ENCODE measurements at places on chromosomes 7 and 10. TPM values are rescaled to one million over a fixed set of nuclear protein-coding genes. Genes with fewer than 3 reads are reported as not detected.

The CLRN3 gene
- 24.1 TPM for polyA plus RNA-seq

The CRPPA gene
- polyA plus RNA-seq = 4.4 TPM

The ZNF727 gene
- 1.0 TPM for polyA plus RNA-seq

The CRYGN gene
- polyA plus RNA-seq = 5.6 TPM

- no peak for DNase-seq
These were observed 812.7 kb upstream of the COBL start for GRCh38 chr7:52129278-52129677.

- DNase-seq = no peak
These were observed 146.3 kb downstream of the GPR85 start for GRCh38 chr7:112940314-112940732.

DNA sequence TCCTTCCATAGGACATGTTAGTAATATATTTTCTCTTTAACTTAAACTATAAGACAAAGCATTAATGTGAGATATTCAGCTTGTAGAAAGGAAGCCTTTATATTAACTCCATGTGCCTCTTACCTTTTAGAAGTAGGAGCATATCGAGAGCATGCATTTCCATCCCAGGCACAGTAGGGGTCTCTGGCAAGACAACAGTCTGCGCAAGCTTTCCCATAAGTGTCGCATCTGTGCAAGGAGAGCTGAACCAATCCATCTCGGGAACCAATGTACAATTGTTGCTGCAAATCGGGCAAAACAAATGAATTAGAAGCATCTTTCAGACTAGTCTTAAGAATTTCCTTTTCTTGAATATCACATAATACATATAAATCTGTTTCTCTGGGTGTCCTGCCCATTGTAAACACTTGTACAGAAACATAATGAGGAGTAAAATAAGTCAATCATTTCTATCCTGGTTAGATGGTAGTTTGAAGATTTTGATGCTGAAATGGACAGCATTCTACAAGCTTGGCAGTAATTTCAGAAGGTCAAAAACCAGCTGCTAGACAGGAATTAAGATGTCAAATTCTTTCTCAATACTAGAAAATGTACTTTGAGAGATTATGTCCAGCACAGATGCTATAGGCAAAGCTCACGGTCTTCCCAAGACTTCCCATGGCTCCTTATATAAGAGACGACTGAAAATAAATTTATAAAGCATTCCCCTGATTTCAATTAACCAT lies 171.8 kb downstream of the SEMA3D start:
- DNase-seq = no peak

DNA sequence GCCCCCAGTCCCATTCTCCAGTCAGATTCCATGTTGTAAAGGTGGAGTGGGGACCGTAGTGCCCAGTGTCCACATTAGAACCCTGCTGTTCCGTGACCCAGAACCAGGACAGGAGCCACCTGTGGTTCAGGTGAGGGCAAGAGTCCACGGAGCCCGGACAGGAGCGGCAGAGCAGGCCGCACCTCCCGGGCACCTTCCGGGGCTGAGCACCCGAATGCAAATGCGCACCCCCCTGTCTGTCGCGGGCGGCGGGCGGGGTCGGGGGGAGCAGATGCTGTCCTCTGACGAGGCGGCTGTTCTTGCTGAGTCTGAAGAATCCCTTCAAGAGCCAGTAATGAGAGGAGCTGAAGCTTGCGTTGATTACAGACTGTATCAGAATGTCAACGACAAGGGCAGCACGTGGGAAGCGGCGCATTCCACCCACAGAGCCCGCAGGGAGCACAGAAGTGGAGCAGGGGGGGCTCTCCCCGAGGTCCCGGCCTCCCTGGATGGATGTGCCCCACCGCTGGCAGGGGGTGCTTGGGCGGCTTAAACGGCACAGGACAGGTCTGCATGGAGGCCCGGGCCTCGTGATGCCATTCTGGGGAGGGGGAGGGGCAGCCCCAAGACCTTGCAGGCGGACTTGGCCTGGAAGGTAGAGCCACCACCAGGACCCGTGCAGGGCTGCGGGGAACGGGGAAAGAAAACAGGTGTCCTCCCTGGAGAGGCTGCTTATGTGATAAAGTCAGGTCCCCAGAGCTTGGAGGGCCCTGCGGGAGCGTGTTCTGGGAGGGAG lies 407.5 kb upstream of the RNF32 start:
- DNase-seq = no peak

DNA sequence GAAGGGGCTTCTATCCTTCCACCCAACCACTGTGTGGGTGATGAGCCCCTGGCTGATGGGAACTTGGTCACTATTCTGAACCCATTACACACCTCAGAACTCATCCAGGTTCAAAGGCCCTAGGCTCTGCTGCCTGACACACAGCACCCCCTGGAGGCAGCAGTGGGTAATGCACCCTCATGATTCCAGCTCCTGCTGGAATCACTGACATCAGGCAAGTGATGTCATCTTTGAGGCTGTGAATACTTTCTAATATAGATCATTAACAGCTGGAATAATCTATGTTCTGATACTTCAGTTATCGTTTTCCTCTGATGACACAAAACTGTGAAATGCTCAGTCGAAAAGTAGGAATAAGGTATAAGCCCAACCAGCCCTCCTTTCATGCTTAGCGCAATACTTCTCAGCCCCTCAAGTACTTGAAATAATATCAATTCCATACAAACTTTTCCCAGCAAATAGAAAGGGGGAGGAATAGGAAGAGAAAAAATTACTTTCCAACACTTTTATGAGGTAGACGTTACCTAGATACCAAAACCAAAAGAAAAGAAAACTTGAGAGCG lies 7.5 kb upstream of the RBP3 start:
- DNase-seq = no peak
